ENCODE measurements at places on chromosomes 7 and 10. TPM values are rescaled to one million over a fixed set of nuclear protein-coding genes. Genes with fewer than 3 reads are reported as not detected.

Gene NUDT13
- 1.4 TPM for total RNA-seq

Gene HOXA10
- total RNA-seq, result not detected

Gene PMPCB
- 90.0 TPM for total RNA-seq

Gene FOXP2
- total RNA-seq, result 0.24 TPM

Gene ZP3
- total RNA-seq, result 4.3 TPM

Gene AGBL3
- 3.2 TPM for total RNA-seq

Gene GHRHR
- total RNA-seq, result not detected

Gene CDH23
- total RNA-seq, result 4.3 TPM

Gene ACTR1A
- 96.9 TPM for total RNA-seq

Gene STRIP2
- 7.4 TPM for total RNA-seq

Gene DOCK1
- 57.8 TPM for total RNA-seq

Gene SHTN1
- total RNA-seq, result 6.7 TPM

Gene GPRIN2
- 28.5 TPM for total RNA-seq

Gene TRIM50
- not detected for total RNA-seq

Gene PAX4
- total RNA-seq, result not detected

Gene PHKG1
- not detected for total RNA-seq

Gene ZNF736
- total RNA-seq, result 15.0 TPM

Gene ZNF487
- 4.6 TPM for total RNA-seq

Gene HSPA12A
- total RNA-seq, result 5.2 TPM

Gene CAMK1D
- 3.3 TPM for total RNA-seq

Gene TRIM73
- total RNA-seq, result 0.54 TPM

Gene CTNNA3
- 0.50 TPM for total RNA-seq

Gene PDGFA
- 32.2 TPM for total RNA-seq

Gene CCDC172
- total RNA-seq, result 3.8 TPM

Gene GPNMB
- total RNA-seq, result 0.76 TPM

Gene ABCA13
- 0.16 TPM for total RNA-seq

Gene CPXM2
- 5.3 TPM for total RNA-seq

Gene DENND2A
- total RNA-seq, result 10.0 TPM

Gene COL17A1
- total RNA-seq, result 0.04 TPM

Gene SLC29A4
- 8.8 TPM for total RNA-seq

Gene SNCG
- 4.0 TPM for total RNA-seq

Gene FFAR4
- not detected for total RNA-seq

Gene GJD4
- total RNA-seq, result not detected

Gene STAG3
- total RNA-seq, result 3.4 TPM

Gene SPDYE2B
- not detected for total RNA-seq

Gene PDK4
- 0.12 TPM for total RNA-seq

Gene PNLIPRP1
- not detected for total RNA-seq
